ENCODE measurements at places on chromosomes 5 and 9.

- DNase-seq = no peak
Measured at GRCh38 chr9:116234081-116234480, 80.5 kb downstream of the PAPPA start.

GRCh38 chr9:4366591-4367330 is 66.9 kb upstream of the GLIS3 start:
- DNase-seq = peak; percentile 56

DNA sequence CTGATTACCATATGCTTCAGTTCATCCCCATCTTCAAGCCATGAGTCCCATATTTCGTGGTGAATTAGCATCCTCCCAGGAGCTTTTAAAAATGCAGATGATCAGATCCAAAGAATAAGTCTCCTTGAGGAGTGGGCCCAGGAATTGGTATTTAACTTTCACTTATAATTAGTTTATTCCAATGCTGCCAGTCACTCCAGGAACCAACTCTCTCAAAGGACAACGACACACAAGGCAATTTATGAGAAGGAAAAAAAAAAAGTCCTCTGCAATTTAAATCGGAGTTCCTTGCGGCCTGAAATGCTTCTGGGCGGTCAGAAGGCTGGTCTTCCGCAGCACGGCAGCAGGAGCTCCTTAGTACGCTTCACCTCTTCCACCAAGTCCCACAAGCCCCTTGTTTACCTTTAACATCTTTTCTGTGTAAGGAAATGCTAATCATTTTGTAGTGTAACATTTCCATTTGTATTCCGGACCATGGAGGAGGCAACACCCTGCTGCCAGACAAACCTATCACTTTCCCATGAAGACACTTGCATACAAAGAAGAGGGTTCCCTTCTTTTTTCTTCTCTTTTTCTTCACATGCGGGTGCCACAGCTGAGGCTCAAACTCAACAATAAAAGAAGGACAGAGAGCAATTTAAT is 16.3 kb upstream of the KCNV2 start:
- no peak for DNase-seq

- no peak for DNase-seq
Measured at GRCh38 chr9:83596899-83597504, 25.9 kb upstream of the IDNK start.

- no peak for DNase-seq
Measured at GRCh38 chr5:157540124-157540523, 35.5 kb downstream of the ADAM19 start.

- DNase-seq = no peak
Measured at GRCh38 chr9:18526685-18527084, 52.7 kb downstream of the ADAMTSL1 start.

DNA sequence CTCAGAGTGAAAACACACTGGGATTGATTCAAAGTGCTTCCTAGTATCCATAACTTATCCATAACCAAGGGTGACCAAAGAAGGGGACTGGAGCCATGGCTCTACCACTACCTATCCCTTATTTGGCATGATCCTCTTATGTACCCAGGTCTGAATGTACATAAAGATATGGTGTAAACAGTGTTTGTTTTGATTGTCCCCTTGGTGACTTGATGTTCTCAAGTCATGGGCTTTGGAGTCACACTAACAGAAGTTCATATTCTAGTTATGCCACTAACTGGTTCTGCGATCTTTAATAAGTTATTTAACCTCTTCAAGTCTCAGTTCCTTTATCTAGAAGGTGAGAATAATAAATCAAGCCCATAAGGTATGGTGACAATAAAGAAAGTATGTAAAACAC is 283.4 kb upstream of the PTGER4 start:
- DNase-seq = no peak

DNA sequence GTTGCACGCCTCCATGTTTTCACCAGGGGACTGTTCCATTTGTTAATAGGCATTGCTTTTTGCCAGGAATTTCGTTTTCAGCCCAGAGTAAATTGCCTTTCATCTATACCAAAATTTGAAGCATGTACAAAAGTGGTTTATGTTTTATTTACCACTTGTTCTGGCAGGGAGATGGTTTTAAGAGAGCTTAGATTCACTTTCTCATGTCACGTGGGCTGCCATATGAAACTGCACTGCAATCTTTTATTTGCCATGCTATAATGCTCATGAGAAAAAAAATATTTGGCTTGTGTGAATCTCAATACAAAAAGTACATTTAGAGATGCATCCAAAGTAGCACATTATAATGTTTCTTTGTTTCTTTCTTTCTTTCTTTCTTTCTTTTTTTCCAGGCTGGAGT is 284.1 kb upstream of the GRIA1 start:
- no peak for DNase-seq

- no peak for DNase-seq
Measured at GRCh38 chr9:78424299-78424698, 127.4 kb downstream of the PSAT1 start.

- DNase-seq = no peak
Measured at GRCh38 chr5:71587766-71588532, 809 bp downstream of the MCCC2 start.

DNA sequence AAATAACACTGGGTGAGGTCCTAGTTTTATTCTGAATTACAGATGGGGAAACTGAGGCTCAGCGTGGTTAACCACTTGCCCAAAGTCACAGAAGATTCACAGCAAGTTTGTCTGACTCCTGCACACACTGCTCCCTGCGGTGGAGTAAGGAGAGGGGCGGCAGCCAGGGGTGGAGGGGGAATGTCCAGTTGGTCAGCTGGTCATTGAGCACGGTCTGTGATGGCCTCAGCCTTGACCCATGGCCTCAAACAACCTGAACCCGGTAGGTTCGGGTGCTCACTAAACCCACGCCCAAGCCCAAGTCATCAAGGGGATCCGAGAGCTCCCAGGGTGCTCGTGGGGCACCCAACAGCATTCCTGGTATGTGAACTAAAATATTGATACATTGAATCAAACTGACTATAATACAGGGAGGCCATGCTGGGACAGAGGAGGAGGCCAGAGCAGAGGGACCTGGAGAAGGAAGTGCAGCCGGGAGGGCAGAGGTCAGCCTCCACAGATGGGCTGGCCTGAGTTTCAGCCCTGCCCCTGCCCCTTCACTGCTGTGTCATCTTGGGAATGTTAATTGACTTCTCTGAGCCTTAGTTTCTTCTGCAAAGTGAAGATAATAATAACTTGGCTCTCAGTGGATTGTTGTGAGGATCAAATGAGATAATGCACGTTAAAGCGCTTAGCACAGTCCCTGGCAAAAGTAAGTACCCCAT is 3.6 kb upstream of the IL17B start:
- no peak for DNase-seq

GRCh38 chr9:127123064-127123890 is 842 bp upstream of the ANGPTL2 start:
- DNase-seq = no peak

DNA sequence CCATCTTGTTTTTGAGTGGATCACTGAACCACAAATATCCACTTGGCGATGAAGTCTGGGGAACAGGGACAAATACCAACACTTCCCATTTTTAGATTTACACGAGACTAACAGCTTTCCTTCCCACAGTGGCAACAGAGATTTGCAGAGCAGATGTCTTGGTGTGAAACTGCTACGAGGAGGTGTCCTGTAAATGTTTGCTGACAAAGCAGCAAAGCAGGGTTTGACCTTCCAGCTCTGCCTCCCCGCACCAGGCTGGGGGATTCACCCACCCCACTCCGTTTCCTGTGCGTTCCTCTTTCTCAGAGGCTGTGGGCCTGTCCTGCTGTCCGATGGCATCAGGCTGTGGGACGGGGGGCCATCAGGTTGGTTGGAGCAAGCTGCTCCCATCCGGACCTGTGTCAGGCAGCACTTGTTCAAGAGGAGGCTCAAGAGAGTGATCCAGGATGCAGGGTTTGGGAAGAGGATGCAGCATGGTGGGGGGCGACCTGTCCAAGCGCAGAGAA is 693 bp upstream of the RGS3 start:
- no peak for DNase-seq

DNA sequence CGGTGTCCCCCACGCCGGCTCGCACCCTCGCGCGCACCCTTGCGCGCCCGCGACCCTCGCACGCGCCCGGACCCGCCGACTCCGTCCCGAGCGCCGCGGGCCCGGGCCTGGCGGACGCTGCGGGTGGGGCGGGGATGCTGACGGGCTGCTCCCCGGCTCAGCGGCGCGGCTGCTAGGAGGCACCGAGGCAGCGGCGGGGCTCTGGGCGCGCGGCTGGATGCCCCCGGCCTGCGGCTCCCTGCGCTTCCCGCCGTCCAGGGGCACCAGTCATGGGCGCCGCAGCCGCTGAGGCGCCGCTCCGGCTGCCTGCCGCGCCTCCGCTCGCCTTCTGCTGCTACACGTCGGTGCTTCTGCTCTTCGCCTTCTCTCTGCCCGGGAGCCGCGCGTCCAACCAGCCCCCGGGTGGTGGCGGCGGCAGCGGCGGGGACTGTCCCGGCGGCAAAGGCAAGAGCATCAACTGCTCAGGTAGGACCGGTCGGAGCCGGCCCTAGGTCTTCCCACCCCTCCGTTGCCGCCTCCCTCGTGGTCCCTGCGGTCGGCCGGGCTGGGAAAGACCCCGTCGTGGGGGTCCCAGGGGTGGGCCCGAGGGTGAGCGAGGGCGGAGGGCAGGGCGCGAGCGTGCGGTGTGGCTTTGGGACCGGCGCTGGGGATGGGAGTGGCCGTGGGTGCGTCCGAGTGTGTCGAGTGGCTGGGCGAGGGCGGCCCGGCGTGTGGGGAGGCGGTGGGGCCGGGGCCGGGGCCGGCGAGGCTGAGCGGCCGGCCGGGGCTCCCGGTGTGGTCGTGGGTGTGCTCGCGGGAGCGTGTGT is 530 bp downstream of the TMEFF1 start:
- DNase-seq = no peak

GRCh38 chr9:110125207-110125751 is 82.7 kb downstream of the C9orf152 start:
- DNase-seq = no peak

GRCh38 chr5:155049569-155050383 is 36.2 kb downstream of the KIF4B start:
- DNase-seq = no peak

DNA sequence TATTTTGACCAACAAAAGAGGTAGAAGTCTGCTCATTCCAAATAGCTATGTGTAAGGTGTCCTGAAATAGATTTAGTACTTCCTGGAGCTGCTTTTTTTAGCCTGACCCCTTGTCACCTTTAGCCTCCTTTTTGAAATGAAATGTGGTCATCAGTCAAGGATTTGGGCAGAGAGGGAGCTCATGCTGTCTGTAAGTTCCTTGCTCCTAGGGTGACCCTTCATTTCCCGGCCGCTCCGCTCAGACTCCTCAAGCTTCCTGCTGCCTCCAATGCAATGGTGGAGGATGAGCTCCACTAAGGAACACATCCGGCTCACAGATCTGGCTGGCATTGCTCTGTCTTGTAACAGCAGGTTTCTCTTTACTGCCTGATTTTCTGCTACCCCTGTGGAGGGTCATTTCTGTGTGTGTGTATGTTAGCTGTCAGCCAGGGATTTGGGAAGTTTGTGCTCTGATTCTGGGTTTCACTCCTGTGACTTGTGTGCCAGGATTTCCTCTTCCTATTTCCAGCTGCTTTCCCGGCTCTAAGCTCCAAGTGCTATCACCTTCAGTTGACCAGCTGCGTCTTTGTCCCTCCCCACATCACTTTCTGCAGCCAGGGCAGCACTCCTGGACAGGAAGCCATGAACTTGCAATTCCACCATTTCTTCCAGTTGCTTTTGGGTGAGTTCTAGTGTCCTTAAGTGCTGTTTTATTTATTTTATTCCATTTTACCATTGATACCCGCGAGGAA is 265.9 kb downstream of the ICE1 start:
- DNase-seq = no peak

- no peak for DNase-seq
Measured at GRCh38 chr9:134935056-134935640, 17.4 kb upstream of the FCN1 start.

- DNase-seq = no peak
Measured at GRCh38 chr9:76417394-76417793, 23.2 kb upstream of the RFK start.

DNA sequence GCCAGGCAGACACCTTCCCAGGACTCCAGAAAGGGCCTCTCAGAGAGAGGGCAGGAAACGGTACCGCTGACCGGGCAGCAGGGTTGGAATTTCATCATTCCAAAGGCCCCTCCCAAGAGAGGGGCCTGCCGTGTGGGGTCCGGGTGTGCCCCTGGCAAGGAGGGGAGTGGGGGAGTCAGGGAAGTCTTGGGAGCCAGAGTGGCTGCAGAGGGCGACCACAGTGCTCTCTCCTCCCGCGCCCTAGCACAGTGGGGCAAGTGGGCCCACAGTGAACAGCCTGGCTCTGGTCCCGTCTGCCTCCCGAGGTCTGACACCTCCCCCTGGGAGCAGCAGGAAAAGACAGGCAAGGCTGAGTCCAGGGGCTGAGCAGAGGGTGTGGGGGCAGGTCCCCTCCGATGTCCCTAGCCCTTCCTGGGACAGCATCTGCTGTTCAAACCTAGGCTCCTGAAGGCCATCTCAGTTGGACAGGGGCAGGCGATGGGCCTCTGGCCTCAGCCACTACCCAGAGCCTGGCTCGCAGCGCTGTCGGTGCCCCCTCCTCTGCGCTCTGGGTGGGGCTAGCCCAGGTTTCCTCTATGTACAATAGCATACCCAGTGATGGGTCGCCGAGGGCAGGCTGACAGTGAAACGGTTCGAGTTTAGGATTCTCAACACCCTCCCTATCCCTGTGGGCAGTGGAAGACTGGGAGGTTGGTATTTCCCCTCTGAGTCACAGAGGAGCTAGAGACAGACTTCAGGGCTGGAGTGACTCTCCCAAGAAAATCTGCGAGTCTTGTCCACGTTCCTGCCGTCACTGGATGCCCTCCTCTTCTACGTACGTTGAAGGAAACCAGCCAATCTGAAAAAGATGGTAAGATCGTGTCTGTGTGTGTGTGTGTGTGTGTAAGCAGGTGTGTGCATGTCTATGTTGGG is 25.4 kb upstream of the SARDH start:
- no peak for DNase-seq

DNA sequence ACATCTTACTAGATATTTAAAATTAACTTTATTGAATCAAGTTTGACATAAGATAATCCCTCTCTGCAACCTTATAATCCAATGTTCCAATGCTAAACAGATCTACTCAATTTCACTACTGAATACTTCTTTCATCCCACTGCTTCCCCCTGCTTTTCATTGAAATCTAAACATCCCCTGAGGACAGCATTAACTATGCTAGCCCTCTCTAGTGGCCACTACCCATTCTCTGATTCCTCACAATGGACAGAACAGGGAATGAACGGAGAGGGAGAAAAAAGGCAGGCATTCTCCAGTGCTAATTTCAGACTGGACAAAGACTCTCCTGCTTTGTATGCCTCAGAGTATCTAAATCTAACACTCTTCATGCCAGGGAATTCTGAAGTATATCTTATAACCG is 54.3 kb upstream of the RGS7BP start:
- no peak for DNase-seq

DNA sequence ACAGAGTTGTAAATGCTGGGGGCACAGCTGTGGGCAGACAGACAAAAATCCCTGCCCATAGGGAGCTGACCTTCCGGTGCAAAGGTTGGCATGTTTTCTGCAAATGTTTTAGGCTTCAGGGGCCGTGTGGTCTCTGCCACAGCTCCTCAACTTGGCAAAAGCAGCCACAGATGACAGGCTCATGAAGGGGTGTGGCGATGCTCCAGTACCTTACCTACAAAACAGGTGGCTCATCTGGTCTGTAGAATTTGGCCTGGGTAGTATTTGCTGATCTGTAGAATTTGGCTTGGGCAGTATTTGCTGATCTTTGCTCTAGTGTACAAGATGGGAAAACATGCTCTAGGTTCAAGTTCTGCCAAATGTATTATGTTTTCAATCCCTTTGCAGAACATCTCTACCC is 283.9 kb downstream of the GADD45G start:
- DNase-seq = no peak
